AML-193 (cell line): ENCODE measurements at places on chromosomes 11 and 22.

DNA sequence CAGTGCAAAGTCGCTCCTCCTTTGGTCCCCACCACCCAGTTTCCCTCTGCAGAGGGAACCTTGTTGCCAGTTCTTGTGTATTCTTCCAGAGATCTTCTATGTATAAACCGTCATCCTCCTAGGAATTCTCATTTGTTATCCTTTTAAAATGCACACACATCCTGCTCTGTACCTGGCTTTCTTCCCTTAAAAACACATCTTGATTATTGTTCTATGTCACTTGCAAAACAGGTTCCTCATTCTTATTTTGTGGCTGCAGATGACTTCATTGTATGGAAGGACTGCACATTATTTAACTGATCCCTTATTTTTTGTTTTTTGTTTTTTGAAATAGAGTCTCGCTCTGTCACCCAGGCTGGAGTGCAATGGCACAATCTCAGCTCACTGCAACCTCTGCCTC is 26.6 kb upstream of the SYT7 start:
- DNase-seq, result no peak

DNA sequence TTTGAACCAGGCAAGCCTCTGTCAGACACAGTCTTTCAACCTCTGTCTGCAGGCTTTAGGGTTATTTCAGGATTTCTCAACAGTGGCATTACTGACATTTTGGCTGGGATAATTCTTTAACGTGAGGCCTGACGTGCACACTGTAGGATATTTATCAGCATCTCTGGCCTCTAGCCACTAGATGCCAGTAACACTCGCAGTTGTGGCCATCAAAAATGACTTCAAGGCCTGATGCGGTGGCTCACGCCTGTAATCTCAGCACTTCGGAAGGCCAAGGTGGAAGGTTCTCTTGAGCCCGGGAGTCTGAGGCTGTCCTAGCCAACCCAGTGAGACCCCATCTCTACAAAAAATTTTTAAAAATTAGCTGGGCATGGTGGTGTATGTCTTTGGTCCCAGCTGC is 113.0 kb downstream of the CCDC81 start:
- DNase-seq, result no peak

GRCh38 chr11:105000167-105000566 is 22.8 kb downstream of the CASP5 start:
- DNase-seq, result peak; percentile 1

DNA sequence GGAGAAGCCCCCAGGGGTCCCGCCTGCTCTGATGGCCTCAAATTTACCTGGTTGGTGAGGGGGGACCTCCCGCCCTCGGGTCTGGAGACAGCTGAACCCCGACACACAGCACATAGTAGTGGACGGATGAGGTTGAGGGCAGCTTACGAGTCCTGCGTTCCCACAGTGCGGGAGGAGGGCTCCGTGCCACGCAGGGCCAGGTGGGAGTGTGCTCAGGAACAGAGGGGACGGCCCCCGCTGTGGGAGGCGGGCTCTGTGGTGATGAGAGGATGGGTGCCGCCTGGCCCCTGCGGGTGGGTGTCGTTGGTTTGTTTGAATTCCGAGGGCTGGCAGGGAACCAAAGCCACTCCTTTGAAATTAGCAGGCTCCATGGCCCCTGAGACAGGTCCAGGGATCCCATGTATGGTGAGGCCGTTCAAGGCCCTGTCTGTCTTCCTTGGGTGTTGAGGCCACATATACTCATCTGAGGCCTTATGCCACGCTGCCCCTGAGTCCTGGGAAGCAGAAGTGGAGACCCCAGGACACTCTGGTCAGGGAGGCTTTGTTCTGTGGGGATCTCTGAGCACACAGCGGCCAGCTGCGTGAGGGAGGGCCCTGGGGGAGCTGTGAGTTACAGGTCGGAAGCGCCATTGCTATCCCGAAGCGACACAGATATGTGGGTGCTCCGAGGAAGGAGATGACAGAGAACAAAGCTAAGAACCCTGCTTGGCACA is 21.9 kb downstream of the NADSYN1 start:
- DNase-seq, result no peak

- no peak for DNase-seq
Measured at GRCh38 chr11:69656536-69657455, 15.8 kb downstream of the CCND1 start.

GRCh38 chr11:104054911-104055529 is 18.6 kb downstream of the DDI1 start:
- no peak for DNase-seq

DNA sequence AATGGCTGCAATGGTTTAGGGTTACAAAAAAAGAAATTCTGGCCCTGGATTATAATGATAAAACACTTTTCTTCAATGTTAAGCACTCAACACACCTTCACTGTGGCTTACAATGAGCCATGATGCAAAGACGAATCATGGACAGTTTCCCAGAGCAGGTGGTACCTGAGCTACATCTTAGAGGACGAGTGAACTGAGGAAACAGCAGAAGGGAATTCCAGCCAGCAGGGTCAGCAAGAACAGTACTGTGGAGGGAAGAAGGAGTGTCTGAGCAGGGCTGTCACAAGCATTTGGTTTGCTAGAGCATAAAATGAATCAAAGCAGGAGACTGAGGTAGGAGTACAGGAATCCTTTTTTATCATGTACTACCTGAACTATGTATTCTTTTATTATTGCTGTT is 332.8 kb upstream of the C11orf87 start:
- DNase-seq, result no peak

GRCh38 chr11:75333807-75334140 is 17.7 kb downstream of the ARRB1 start:
- DNase-seq, result no peak

- no peak for DNase-seq
Measured at GRCh38 chr11:59292611-59293010, 66.1 kb upstream of the OR5AN1 start.

DNA sequence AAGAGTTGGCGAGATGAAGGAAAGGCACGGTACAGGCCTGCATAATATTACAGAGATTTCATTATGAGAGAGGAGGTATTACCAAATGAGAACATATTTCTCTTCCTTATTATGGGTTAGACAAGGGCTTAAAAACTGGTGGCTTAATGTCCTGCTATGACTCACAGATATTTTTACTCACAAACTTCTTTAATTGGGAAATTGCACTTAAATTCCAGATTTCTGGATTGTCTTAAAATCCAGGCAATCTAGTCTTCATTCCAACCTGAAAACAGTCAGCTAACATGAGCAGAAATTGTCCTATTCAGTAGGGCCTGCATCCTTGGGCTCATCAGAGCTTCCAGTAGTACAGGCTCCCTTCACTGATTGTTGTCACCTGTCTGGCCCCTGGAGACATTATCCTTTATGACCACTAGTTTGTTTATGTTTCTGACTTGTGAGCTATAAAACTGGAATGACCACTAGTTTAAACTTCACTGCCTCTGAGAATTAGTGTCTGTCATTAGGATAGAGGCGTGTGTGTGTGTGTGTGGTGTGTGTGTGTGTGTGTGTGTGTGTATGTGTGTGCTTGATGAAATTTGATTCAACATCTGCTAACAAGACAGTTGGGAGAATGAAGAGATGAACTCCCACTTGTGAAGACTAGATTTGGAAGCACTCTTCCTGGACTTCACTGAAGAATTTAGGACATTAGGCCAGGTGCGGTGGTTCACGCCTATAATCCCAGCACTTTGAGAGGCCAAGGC is 25.1 kb downstream of the DBX1 start:
- no peak for DNase-seq

- no peak for DNase-seq
Measured at GRCh38 chr11:46711303-46711702, 7.7 kb upstream of the F2 start.
